ENCODE measurements at places on chromosomes 3 and 15. TPM values are rescaled to one million over a fixed set of nuclear protein-coding genes. Genes with fewer than 3 reads are reported as not detected.

- no peak for DNase-seq
- H3K27ac ChIP-seq = no peak overlapping the region
- no peaks in the 10 kb centered on the region for H3K27me3 ChIP-seq
These were observed 470.2 kb downstream of the NAALADL2 start for GRCh38 chr3:175329373-175329772.

DNA sequence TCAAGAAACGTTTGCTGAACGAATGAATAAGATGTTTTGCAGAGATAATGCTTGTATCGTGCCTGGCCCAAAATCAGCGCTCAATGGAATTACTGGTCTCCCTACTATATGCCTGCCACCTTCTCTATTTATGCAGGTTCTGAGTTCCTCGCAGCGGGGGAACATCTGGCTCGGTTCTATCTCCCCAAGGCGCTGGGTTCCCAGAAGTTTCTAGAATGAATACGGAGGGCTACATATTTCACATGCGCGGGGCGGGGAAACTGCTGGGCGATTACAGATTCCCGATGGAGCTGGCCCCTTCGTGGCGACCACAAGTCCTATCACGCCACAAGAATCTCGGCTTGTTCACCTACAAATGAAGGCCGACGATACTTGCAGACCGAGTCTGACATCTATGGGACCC, 411 bp upstream of the EIF2B5 start:
- DNase-seq = no peak
- H3K27ac ChIP-seq = no peak overlapping the region
- H3K27me3 ChIP-seq = no peaks in the 10 kb centered on the region
- peak overlapping the region; percentile 75 for H3K4me3 ChIP-seq
- H3K36me3 ChIP-seq = no peaks in the 10 kb centered on the region

CTXND1 gene
- total RNA-seq = 0.21 TPM

DNA sequence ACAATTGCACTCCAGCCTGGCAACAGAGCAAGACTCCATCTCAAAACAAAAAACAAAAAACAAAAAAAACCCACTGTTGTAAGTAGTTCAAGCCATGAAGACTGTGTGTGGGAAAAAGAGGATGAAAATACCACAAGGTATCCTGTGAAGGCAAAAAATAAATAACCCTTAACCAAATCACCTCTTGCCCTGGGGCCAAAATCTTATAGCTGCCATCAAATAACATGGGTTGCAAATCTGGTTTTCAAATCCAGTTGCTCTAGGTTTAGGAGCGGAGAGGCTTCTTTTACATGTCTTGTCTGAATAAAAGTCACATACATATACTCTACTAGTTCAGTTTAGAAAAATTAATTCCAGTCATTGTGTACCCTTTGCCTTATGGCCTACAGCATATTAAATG, 87.0 kb upstream of the STT3B start:
- no peaks in the 10 kb centered on the region for H3K4me1 ChIP-seq
- H3K27ac ChIP-seq = no peak overlapping the region
- no peak overlapping the region for H3K4me3 ChIP-seq
- no peak for DNase-seq

LPCAT4 gene
- total RNA-seq = 78.6 TPM

DNA sequence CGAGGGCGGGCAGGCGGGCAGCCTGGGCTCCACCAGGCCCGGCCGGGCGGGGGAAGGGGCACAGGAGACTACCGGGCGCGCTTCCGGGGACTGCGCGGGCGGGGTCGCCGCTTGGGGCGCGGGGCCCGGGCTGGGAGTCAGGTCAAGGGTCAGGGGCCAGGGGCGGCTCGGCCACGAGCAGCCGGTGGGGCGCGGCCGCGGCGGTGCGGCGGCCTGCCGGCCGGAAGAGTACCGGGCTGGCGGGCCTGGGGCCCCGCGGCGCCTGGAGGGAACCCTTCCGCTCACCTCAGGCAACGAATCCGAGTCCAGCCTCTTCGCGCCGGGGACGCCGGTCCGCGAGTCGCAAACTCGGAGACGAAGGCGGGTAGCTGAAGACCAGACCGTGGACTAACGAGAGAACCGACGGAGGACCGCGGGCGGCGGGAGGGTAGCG, 225 bp downstream of the RHOA start:
- H3K27ac ChIP-seq = peak overlapping the region; percentile 87
- peak; percentile 78 for DNase-seq
- no peaks in the 10 kb centered on the region for H3K27me3 ChIP-seq
- H3K36me3 ChIP-seq = peaks cover 2% of the 10 kb centered on the region

DNA sequence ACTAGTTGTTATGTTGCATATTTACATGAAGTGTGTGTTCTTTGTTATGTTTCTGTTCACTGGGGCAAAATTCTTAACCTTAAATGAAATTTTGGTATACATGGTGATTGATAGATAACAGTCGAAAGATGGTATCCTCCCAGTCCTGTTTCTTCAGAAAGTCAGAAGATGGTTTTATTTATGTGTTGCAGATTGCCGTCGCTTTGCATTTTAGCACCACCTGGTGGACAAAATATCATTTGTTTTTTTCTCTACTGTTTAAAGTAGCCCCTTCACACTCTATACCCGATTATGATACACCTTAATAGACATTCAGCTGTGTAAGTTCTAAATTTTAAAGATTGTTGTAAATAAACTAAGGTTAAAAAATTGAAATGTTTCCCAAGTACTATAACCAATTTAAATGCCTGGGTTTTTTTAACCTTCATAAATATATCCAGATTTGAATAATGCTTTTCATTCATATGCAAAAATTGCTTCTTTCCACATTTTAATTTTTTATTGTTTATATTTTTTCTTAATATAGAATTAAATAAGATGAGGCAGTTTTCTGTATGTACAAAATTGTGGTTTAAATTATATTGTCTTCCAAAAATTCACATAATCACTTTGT, 152.2 kb downstream of the ALCAM start:
- H3K27ac ChIP-seq = no peak overlapping the region
- no peaks in the 10 kb centered on the region for H3K36me3 ChIP-seq
- no peaks in the 10 kb centered on the region for H3K27me3 ChIP-seq
- no peaks in the 10 kb centered on the region for H3K4me1 ChIP-seq
- H3K4me3 ChIP-seq = no peak overlapping the region

POPDC2 gene
- total RNA-seq = 9.5 TPM

DNA sequence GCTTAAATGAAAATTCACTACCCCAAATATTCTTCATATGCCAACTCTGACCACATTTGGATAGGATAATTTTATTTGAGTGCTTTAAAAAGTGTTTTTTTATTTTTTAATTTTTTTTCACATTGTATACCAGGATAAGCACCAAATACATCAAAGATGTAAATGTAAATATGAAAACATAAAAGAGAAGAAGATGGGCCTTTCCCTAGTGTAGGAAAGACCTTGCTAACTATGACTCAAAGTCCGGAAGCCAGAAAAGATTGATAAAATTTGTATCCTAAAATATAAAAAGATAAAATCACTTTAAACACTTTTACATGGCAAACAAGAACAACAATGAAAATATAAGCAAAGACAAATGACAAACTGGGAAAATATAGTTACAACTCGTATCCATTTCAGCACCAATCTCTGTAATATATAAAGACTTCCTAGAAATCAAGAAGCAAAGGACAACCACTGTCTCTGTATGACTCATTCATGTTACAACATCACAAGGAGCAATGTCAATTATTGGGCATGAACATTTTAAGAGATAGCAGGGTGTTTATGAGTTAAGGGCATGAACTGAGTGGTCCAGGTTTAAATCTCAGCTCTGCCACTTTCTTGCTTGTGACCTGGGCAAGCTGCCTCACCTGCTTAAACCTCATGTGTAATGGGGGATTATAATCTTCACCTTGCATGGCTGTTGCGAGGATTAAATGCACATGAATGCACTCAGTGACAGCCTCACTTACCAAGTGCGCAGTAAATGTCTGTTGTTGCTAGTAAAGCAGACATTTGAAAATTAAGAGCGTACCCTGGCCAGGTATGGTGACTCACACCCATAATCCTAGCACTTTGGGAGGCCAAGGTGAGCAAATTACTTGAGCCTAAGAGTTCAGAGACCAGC, 25.3 kb upstream of the ARHGEF3 start:
- no peak overlapping the region for H3K4me3 ChIP-seq
- no peaks in the 10 kb centered on the region for H3K27me3 ChIP-seq
- no peak for DNase-seq
- H3K27ac ChIP-seq = no peak overlapping the region
- H3K4me1 ChIP-seq = no peaks in the 10 kb centered on the region

IL17RE gene
- total RNA-seq = 13.7 TPM

CHRD gene
- 46.5 TPM for total RNA-seq
